IMR-90 (cell line): ENCODE measurements at places on chromosomes 6 and 20.

- DNase-seq = no peak
Measured at GRCh38 chr20:48788486-48789072, 39.2 kb downstream of the PREX1 start.

GRCh38 chr6:20661721-20662120, 127.5 kb downstream of the CDKAL1 start:
- peak; percentile 50 for DNase-seq

DNA sequence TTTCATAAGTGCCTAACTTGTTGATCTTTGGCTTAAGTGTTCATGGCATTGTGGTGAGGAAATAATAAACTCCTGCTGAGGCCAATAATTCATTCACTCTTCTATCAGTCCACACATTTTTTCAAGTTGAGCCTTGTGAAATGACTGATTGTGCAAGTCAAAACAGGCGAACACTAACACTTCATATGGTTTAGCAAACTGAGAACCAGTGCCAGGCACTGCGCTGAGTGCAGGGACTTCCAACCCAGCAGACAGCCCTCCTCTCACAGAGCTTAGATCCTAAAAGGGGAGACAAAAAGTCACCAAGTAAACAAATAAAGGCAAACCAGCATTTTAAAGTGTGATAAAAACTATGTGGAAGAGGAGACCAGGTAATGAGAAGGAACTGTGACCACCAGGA, 435.0 kb downstream of the PTPRT start:
- DNase-seq = no peak

DNA sequence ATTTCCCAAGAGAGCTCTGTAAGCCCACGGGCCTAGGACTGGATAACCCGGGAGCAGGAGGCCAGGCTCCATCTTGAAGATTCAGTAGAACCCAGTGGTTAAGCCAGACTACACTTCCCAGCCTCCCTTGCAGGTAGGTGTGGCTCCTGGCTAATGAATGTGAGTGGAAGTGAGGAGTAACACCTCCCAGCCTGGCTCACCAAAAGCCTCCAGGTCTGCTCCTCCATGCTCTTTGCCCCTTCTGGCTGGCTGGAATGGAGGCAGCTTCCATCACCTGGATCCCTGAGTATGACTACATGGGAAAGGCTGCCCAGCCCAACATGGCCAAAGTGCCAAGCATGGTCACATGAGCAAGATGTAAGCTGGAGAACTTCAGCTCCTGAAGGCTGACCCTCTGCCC, 9.7 kb downstream of the LRRN4 start:
- DNase-seq = no peak
